Sigmoid colon (tissue), 7 donors: ENCODE measurements at places on chromosomes 11 and 22. TPM values are rescaled to one million over a fixed set of nuclear protein-coding genes. Genes with fewer than 3 reads are reported as not detected.
A peak's percentile ranks its signal among the peaks of the same experiment; 100 is the strongest.

DNA sequence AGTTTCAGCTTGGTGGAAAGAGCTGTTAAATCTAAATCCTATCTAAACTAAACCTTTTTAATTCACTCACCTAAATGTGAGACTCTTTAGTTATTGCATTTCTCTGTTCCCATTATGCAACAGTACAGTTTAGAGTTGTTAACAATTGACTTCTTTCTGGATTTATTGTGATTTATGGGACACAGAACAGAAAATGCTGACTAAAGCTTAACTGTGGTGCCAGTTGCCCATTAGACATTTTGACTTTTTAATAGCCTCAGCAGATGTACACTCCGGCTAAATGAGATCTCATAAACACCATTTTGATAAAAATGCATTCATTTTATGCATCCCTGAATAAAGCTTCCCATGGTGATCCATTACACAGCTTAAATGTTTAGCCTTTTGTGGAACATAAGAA lies 356.6 kb downstream of the CASP12 start:
- no peak overlapping the region for H3K4me3 ChIP-seq
- no peaks in the 10 kb centered on the region for H3K4me1 ChIP-seq
- no peak for DNase-seq
- no peaks in the 10 kb centered on the region for H3K36me3 ChIP-seq

DNA sequence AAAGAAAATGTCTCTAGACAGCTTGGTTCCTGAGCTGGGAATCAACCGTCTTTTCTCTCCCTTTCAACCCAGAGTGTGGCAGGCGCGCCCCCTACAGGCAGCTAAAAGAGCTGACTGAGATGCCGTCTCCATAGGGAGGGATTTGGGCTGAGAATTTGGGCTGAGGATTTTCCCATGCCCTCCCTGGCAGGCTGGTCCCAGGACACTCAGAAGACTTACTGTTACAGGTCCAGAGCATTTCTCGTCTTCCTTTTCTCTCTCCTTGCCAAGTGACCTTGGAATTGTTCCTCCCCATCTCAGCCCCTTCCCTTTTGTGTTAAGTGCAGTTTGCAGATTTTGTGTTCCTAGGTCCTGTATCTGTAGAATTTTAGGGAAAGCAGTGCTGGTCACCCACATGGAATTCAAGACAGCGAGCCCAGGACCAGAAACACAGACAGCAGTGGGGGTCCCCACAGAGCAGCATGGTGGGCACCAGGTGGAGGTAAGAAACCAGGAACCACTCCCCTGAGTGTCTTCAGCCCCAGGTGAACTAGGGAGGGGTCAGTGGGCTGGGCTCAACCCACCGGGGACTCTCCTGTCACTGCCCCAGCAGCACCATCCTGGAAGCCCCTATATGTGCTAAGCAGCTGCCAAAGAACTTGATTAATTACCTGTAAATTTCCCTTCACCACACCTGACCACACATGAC lies 9.9 kb upstream of the IGLL5 start:
- no peak overlapping the region for H3K4me3 ChIP-seq
- H3K27ac ChIP-seq, result no peak overlapping the region
- DNase-seq, result no peak
- H3K27me3 ChIP-seq, result no peaks in the 10 kb centered on the region

DNA sequence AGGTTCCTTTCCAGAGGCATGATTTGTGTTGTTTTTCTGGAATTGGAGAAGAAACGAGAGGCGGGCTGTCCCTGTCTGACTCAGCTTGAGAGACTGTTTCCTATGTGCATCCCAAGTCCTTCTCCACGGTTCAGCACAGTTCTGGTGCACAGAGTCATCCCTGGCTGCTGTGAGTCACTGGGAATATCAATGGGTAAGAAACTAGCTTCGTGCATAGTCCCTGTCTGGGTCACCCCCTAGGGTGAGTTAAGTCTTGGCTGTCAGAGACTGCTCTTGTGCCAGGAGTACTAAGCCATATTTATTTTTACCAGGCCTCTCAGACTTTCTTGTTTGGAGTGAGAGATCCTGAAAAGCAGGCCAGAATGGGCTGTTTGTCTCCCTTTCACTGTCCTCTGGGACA lies 2.4 kb upstream of the LRP4 start:
- no peak overlapping the region for H3K4me3 ChIP-seq
- H3K36me3 ChIP-seq, result no peaks in the 10 kb centered on the region
- peaks cover 51% of the 10 kb centered on the region for H3K4me1 ChIP-seq

OR51I1 gene
- polyA plus RNA-seq, result not detected

SAA1 gene
- polyA plus RNA-seq, result 5.5 TPM

DNA sequence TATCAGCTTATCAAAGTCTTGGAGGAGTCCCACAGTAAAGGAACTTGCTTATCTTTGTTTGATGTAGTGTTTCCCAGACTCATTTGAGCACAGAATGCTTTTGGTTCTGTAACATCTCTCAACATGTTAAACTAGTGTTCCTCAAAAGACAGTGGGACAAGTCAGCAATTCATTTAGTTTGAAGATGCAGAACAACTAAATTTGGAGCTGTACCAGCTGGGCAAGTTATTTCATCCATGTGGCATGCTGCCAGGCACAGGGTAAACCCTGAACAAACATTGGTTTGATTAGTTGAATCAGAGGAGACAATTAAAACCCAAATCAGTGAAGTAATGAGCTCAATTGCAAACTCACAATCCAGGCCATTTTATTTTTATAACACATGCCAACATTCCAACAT lies 141.2 kb downstream of the CSNK2A3 start:
- H3K4me3 ChIP-seq, result no peak overlapping the region
- H3K27me3 ChIP-seq, result no peaks in the 10 kb centered on the region
- H3K36me3 ChIP-seq, result no peaks in the 10 kb centered on the region
- H3K4me1 ChIP-seq, result no peaks in the 10 kb centered on the region
- no peak for DNase-seq
- H3K27ac ChIP-seq, result peak overlapping the region; percentile 47

GRCh38 chr22:29044657-29045176 lies 16.9 kb downstream of the C22orf31 start:
- H3K27me3 ChIP-seq, result no peaks in the 10 kb centered on the region
- no peak overlapping the region for H3K4me3 ChIP-seq
- H3K4me1 ChIP-seq, result peaks cover 10% of the 10 kb centered on the region
- H3K36me3 ChIP-seq, result peaks cover 9% of the 10 kb centered on the region
- no peak for DNase-seq
- H3K27ac ChIP-seq, result peak overlapping the region; percentile 38

DNA sequence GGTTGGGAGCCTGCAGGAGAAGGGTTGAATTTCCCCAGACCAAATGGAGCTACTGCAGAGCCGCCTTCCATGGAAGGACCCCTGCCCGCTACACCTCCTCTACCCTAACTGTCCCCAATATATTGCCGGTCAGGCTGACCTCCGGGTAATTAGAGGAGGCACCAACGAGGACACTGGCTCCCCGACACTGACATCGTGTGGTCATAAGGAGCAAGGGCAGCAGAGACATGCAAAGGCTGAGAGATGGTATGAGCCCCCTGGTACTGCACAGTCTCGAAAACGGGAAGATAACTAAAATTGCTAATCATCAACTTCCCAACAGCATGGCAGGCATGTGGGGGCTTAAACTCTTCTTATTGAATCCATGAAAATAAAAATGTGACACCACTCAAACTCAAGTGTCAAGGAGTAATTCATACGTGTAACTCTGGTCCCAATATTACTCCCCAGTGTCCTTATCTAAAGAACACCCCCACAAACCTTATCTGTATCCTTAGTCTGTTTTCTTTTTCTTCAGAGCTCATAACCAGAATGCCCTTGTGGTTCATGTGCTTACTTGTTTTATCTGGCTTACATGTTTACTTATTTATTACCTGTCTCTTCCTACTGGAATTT lies 4.4 kb downstream of the CAVIN3 start:
- H3K36me3 ChIP-seq, result no peaks in the 10 kb centered on the region
- DNase-seq, result peak; percentile 83
- H3K27ac ChIP-seq, result peak overlapping the region; percentile 99
- H3K27me3 ChIP-seq, result no peaks in the 10 kb centered on the region

DRICH1 gene
- not detected for polyA plus RNA-seq

MRPL48 gene
- polyA plus RNA-seq, result 82.3 TPM

DNA sequence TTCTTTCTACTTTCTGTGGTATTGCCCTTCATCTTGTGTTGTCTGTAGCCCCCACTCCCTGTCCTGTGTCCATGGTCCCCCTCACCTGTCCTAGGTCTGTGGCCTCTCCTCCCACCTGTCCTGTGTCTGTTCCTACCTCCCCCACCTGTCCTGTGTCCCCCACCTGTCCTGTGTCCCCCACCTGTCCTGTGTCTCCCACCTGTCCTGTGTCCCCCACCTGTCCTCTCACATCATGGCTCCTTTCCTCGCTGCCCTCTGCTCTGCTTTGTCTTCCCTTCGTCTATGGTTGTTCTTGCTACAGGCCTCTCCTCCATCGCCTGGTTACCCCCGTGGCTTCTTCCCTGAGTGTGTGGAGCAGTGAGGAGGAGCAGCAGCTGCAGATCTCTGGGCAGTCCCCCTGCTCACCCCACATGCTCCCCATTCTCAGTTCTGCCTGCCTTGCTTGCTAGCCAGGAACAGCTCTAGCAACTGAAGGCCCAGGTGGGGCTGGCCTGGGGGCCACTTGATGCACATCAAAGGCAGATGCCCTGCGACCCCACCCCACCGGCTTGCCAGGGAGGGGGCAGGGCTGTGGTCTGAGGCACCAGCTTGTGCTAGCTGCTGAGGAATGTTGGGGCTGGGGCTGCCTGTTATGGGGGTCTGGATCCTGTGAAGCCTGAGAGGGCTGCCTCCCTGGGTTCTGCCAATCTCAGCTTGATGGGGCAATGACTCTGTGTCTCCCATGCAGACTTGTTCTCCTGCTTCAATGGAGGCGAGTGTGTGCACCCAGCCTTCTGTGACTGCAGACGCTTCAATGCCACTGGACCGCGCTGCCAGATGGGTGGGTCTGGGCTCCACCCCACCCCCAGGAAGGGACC lies 5.6 kb downstream of the OTOG start:
- no peaks in the 10 kb centered on the region for H3K36me3 ChIP-seq
- no peaks in the 10 kb centered on the region for H3K27me3 ChIP-seq
- peak; percentile 46 for DNase-seq
- no peak overlapping the region for H3K4me3 ChIP-seq

- DNase-seq, result no peak
- no peak overlapping the region for H3K4me3 ChIP-seq
- no peaks in the 10 kb centered on the region for H3K4me1 ChIP-seq
- H3K27me3 ChIP-seq, result no peaks in the 10 kb centered on the region
Observed at GRCh38 chr11:115645631-115646317, 141.6 kb upstream of the CADM1 start.

DNA sequence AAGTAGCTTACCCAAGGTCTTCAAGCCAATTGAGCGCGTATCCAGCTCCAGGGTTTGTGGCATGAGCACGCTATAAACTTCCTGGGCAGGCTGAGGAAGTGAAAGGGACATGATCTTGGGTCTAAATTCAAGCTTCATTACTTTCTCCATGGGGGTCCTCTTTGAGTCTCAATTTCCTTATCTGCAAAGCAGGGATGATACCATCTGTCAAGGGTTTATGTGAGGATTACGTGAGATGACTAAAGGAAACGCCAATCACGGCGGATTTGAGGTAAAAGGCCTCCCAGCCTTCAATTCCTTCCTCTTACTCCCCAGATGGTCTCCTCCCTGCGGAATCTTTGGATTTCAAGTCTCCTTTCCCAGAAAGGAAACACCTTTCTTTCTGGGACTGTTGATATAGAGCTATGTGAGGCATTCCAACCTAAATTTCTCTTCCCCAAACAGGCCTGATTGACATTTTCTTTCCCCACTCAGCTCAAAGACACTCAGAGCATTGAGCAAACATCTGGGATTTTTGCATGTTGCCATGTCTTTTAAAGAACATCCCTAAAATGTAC lies 474.4 kb downstream of the INSC start:
- no peak overlapping the region for H3K27ac ChIP-seq
- no peak overlapping the region for H3K4me3 ChIP-seq
- H3K4me1 ChIP-seq, result no peaks in the 10 kb centered on the region
- H3K36me3 ChIP-seq, result no peaks in the 10 kb centered on the region
- DNase-seq, result no peak

DNA sequence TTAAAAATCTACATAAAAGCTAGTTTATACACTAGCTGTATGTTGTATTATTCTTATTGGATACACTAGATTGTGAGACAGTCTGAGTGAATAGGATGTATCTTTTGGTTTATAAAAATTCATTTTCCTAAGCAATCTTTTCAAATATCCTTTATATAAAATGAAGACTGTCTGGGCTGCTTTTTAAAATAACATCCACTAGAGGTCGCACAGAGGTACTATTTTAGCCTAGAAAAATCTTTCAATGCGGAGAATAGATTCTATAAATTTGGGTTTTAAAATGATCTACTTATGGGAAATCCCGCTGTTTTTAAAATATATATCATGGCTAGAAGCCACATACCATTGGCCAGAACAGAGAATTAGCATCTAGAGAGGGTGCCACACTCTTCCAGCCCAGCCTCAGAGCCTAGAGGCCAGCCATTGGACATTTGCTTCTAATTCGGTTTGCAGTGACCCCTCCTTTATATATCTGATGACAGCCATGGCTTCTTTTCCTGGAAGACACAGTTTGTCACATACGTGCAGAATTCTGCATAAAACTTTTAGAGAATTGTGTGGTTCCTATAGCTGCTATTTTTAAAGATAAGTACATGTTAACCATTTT lies 7.3 kb downstream of the C11orf97 start:
- no peaks in the 10 kb centered on the region for H3K4me1 ChIP-seq
- no peaks in the 10 kb centered on the region for H3K27me3 ChIP-seq

GRCh38 chr11:128615612-128616011 lies 28.3 kb upstream of the ETS1 start:
- no peak for DNase-seq
- no peaks in the 10 kb centered on the region for H3K36me3 ChIP-seq
- no peaks in the 10 kb centered on the region for H3K27me3 ChIP-seq
- H3K27ac ChIP-seq, result no peak overlapping the region

DNA sequence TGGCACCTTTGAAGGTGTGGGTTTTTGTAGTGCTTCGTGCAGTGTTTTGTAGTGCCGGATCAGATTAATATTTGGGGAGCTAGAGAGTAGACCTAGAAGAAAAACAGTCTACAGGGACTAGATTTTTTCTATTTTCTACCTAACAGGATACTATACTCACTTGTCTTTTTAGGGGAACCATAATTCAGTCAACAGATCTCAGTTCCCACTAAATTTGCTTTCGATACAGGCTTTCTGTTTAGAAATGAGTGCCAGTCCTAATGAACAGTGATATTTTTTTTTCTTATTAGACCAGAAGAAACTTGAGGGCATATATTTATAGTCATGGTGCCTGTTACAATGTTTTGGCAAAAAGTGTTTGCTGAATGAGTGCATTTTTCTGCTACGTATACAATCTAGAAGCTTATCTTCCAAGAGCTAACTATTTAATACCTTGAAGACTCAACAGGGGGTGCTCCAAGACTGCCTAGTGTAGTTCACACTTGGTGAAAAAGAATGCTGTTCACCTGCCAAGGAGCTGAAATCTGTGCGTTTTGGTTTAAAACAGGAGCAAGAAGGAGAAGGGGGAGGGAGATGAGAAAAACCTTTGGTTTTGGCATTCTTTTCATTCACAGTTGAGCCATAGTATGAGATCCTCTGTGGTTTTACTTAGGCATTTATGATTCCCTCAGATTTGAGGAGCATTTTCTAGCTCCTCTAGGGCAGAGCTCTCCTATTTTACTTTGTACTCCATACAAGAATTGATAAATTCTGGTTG lies 44.9 kb upstream of the VSTM5 start:
- H3K4me3 ChIP-seq, result no peak overlapping the region
- no peak overlapping the region for H3K27ac ChIP-seq
- H3K4me1 ChIP-seq, result no peaks in the 10 kb centered on the region
